ENCODE measurements at places on chromosomes 3 and 15.
A peak's percentile ranks its signal among the peaks of the same experiment; 100 is the strongest.

GRCh38 chr3:129100274-129100673 lies 21.3 kb downstream of the RAB43 start:
- DNase-seq: no peak

DNA sequence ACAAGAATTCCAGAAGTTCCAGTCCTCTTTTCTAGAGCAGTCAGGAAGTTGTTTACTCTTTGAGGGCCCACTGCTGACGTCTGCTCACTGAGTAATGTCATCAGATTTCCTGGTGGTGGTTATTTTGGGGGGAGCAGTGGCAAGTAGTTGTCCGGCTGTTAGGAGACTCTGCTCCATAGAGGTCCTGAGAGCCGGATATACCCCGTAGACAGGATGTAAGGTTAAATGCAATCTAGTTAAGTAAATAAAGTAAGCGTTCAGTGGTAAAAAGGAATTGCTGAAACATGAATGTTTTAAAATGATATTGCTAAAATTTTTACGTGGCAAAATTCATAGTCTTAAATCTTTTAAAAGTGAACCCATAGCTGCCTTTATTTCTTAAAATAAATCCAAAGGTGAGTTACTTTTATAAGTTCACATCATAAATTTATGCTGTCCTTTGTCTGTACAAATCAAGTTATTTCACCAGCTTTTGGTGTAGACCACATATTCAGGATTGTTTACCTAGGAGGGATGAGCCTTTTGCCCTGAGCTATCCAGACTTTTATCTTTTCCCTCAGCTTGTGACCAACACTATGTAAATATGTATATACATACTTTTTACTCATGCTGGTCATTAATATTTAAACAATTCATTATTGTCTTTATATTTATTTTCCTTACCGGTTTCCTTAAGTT lies 65.8 kb downstream of the PDE8A start:
- DNase-seq: no peak

GRCh38 chr3:165895919-165896318 lies 58.7 kb upstream of the BCHE start:
- DNase-seq: peak; percentile 5

- no peak for DNase-seq
These were observed 280.7 kb upstream of the ARHGEF26 start for GRCh38 chr3:153840487-153840886.

DNA sequence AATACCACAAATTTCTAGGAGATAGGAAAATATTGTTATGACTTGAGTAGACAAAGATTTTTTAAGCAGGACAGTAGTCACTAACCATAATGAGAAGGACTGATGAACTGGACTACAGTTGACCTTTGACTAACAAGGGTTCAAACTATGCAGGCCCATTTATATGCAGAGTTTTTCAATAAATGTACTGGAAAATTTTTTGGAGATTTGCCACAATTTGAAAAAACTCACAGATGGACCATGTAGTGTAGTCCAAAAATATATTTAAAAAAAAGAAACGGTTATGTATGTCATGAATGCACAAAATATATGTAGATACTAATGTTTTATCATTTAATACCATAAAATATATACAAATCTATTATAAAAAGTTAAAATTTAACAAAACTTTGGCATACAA lies 151.8 kb downstream of the LRRN1 start:
- DNase-seq: peak; percentile 3

DNA sequence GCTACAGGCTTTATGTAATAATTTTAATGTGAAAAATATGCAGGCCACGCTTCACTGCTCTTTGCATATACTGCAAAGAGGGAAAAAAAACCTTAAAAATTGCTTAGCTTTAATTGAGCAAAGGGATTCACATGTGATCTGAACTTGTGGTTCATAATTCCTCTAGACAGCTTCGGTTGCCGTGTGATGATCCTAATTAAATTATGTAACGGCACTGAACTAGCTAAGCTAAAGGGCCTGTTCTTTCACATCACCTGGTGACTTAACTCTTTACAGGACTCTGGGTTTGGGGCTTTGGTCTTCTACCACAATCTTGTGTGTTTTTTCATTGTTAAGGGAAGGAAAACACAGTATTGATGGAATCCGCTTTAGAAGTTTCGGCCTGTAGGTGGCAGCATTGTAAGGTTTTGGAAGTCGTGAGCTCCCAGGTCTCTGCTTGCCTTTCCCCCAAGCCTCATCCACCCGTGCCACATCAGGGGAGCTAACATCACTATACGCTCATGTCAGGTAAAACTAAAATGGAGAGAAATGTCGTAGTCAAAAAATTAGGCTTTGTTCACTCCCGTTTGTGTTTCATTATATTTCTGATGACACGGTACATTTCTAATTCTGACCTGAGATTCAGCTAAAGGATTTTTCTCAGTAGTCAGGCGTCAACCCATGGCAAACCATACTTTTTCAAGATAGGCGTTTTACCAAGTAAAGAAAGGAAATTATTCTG lies 205.6 kb upstream of the DPH6 start:
- DNase-seq: peak; percentile 81

DNA sequence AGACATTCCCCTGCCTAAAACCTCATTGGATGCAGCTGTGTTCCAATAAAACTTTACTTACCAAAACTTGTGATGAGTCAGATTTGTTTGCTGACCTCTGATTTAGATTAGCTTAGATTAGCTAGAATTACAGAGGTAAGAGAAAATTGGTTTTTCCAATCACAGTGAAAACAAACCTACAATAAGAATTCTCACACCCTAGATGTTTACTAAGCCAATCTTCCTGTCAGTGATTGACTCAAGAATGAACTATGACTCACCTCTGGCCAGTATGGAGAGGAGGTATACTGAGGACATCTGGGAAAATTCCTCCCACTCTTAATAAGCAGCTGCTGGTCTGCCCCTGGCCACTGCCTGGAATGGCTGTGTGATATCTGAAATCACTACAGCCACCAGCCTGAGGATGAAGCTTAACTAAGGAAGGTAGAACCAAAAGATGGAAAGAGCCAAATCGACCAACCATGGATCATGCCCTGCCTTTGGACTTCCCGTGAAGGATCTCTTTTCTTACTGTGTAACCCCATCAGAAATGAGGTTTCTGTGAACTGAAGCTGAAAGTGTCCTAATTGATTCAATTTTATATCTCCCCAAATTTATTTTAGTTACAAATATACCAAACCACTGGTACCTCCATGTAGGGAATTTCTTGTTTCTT lies 19.0 kb upstream of the GHSR start:
- DNase-seq: no peak

DNA sequence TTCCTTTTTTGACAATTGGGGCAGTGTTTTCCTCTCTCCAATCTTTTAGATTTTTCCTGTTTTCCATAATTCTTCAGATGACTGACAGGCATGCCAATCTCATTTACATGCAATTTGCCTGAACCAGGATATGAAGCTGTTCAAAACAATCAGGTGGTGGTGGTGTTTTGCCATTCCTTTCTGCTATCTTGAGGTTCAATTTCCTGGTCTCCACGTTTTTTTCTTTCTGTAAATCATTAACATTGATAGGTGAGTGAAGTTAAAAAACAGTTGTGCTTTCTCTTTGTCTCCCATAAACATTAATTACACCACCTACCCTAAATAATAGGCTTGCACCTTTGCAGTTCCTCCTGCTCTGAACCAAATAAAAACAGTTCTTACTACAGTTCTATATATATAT lies 49.1 kb downstream of the C2CD4A start:
- no peak for DNase-seq

GRCh38 chr15:96181873-96182301 lies 148.6 kb upstream of the NR2F2 start:
- DNase-seq: no peak

- DNase-seq: peak; percentile 85
These were observed 2.1 kb upstream of the GABRA5 start for GRCh38 chr15:26864664-26865191.

- no peak for DNase-seq
These were observed 78.3 kb downstream of the ASB7 start for GRCh38 chr15:100680726-100681125.

DNA sequence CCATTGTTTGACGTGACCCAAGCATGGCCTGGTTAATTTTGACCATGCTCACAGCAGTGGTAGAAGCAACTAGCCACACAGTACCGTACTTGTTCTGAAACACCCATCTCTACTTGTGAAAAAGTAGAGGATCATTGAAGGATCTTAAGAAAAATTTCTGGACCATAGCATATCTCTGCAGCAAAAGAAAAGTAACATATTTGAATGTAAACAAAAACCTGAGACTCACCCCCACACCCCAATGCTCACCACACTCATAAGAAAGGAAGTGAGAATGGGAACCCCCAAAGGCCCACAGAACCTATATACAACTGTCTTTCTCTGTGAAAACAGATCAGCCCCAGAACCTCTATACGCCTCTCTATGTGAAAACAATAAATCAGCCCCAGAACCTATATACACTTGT lies 33.8 kb upstream of the TFRC start:
- no peak for DNase-seq

DNA sequence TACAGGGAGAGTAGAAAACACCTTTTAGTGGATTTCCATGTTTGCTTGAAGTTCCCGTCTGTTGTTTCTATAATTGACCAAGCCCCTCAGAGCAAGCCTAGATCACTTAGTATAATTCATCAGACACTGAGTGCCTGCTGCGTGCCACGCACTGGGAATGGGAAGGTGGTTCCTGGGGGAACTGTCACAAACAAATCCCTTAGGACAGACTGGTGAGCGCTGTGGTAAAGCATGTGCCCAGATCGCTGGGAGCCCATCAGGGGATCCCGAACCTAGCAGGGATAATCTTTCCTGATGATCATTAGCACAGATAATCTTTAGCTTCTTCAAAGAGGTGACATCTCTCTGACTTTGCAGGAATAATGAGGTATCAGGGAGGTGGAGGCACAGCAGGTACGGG lies 9.6 kb downstream of the MRPS11 start:
- DNase-seq: no peak

GRCh38 chr3:76500746-76501275 lies 539.1 kb upstream of the ROBO2 start:
- no peak for DNase-seq

DNA sequence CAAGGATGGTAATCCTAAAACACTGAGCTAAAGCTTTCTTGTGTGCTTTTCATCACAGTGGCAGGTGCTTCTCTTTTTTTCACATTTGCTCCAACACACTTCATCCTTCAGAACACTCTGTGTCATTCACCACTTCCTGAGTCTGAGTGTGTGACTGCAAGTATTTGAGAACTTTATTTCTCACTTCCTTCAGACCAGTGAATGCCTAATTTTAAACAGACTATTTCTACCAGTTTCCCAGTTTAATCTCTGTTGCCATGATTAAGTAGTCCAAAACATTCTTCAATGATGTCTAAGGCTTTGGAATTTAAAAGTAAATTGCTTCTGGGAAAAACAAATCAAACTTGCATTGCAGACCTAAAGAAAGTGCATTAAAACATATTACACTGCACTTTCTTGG lies 541.2 kb downstream of the RBMS3 start:
- no peak for DNase-seq

GRCh38 chr3:68436619-68437401 lies 495.5 kb downstream of the TAFA4 start:
- DNase-seq: no peak

DNA sequence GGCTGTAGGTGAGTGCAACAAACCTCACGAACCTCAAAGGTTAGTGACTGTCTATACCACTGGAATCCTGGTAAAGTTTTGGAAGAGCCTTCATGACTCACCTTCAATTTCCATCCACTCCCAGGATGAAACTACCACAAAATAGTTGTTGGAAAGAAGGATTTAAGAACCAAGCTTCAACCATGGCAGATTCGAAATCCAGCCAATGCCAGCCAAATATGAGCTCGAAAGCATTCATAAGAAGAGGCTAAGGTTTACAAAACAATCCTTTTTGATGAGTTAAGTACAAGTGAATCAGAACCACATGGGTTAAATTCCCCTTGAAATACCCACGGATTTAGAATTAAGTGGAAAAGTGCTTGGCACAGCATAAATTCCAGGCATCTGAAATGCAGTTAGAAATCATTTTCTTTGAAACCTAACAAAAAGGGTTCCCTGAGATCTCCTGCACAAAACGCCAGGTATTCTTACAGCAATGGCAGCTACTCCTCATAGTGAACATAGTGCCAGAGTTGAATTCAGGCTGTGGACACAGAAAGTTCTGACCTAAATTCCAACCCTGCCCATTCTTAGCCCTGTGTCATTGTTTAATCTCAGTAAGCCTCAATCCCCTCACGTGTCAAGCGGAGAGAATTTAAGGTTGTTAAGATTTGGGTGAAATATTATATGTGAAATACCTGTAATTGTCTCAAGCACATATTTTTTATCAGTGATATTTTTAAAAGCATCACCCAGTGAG lies 89.2 kb downstream of the FBN1 start:
- no peak for DNase-seq

- DNase-seq: no peak
These were observed 14.4 kb upstream of the TSPAN3 start for GRCh38 chr15:77085297-77085696.

- no peak for DNase-seq
These were observed 14.6 kb upstream of the ATP10A start for GRCh38 chr15:25877681-25878080.

GRCh38 chr3:106715286-106715685 lies 662.0 kb upstream of the CCDC54 start:
- no peak for DNase-seq

DNA sequence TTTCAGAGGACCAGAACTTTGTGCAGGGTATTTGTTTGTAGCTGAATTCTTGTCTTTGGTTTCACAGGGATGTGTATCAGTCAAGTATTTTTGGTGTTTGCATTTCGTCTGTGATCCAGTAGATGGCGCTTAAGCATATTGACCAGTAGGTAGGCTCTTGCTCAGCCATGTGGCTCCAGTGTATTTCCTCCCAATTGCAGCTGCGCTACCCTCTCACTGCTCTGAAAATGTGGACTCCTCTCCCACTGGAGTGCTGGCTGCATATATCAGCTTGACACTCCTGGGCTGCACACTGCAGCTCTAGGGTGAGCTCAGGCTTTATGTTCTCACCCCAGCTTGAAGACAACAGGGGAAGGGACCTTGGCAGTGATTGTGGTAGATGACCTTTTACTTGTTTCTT lies 1264.3 kb upstream of the ALCAM start:
- peak; percentile 16 for DNase-seq

DNA sequence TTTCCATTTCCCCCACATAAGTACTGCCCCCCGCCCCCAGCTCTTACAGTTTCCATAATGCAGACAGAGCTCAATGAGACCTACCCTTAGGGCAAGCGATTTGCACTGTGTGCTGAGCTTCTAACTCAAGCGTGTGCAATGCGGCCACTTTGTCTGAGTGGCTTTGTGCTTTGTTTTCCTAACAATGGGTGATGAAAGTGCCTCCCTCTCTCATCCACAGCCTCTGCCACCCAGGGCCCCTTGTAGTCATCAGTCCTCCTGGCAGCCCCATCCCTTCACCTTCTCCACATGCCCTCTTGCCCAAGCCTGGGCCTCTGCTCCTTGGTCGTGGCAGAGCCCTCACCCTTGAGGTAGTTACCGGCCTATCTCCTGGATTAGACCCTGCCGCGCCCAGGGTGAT lies 17.2 kb downstream of the DAPK2 start:
- DNase-seq: no peak

- no peak for DNase-seq
These were observed 25.9 kb upstream of the FBN1 start for GRCh38 chr15:48671103-48672022.
